ENCODE measurements at places on chromosomes 12 and 14.

DNA sequence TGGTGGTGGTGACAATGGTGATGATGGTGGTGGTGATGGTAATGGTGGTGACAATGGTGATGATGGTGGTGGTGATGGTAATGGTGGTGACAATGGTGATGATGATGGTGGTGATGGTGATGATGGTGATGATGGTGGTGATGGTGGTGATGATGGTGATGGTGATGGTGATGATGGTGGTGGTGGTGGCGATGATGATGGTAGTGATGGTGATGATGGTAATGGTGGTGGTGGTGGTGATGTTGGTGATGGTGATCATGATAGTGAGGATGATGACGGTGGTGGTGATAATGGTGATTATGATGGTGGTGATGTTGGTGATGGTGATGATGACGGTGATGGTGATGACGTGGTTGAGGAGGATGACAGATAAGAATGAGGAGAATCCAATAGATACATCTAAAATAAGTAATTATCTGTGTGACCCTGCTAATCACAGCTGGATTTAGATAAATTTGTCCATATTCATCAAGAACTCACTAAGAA, 170.7 kb upstream of the SFSWAP start:
- no peak for DNase-seq

- DNase-seq: no peak
These were observed 39.6 kb upstream of the YY1 start for GRCh38 chr14:100199240-100199860.

DNA sequence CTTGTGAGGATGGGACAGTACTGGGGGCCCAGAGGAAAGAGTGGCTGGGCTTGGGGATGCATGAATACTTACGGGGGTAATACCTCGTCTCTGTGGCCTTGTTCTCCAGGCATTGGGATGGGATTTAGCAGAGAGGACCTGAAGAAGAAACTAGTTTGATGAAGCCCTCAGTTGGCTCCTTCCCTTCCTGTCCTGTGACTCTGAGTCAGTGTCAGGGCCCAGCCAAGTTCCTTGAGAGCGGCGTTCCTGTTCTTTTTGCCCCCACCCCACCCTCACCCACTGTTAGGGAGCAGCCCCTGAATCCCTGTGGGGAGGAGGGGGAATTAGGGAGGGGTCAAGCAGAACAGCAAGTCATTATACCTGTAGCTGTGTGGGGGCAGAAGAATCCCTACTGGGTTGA, 5.2 kb upstream of the LRP1-AS start:
- no peak for DNase-seq

DNA sequence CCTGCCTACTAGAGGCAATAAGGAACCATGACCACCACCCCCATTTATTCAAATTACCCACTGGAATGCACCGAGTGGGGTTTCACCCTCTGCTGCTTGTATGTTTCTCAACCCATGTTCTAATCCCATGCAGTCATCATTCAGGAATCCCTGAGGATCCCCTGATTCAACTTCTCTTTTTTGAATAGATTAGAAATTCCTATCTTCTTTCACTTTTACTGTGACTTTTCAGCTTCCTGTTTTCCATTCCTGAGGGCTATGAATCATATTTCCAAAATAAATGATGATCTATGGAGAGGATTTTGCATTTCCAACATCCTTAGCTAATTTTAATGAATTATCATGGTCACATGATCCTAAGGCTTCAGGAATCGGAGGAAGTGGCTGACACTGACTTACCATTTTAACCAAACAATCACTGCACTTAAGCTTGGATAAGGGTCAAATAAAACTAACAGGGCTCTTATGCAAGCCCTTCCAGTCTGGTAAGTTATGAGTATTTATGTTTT, 19.4 kb upstream of the P2RX4 start:
- DNase-seq: no peak

GRCh38 chr14:39015360-39015961, 87.6 kb downstream of the SEC23A start:
- DNase-seq: peak; percentile 37

- peak; percentile 68 for DNase-seq
These were observed 55.6 kb downstream of the CLIP1 start for GRCh38 chr12:122366685-122367475.

DNA sequence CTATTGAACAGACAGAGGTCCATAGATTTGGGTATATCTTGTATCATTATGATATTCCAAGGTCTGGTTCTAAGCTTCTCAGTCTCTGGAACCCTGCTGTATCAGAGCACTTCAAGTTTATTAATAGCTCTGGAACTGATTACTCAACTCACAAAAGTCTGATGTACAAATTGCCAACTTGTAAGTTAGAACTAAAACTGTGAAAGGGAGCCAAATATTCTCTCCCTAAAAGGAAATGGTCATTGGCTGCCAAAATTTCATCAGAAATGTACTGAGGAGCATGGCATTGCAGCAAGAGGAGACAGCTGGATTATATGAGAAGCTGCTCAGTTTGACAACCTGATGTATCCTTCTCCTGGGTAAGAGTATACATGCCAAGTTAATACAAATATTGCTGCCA, 828.8 kb upstream of the SEL1L start:
- DNase-seq: no peak

GRCh38 chr12:65306366-65307168, 28.1 kb downstream of the MSRB3 start:
- DNase-seq: peak; percentile 52

DNA sequence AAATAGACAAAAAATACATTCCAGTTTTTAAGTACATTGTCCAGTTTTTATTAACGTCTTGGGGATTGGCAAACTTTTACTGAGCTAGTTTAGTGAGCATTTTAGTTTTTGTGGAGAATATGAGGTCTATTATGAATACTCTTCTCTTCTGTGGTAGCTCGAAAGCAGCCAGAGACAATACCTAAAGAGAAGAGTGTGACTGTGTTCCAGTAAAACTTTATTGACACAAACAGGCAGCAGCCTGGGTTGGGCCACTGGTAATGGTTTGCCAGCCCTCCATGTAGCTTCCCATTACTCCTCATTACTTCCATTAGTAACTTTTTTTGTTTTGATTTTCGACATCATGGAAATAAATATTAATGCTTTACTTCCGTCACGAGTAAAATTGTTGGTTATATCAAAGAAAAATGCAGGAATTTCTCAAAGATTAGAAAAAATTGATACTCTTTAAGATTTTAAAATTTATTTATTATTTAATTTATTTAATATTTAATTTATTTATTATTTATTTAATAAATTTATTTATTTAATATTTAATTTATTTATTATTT, 19.6 kb downstream of the RMST start:
- no peak for DNase-seq

- no peak for DNase-seq
These were observed 96.6 kb upstream of the SLC35F4 start for GRCh38 chr14:57962325-57963035.

- no peak for DNase-seq
These were observed 85.1 kb downstream of the BORCS5 start for GRCh38 chr12:12441843-12442461.

- DNase-seq: peak; percentile 43
These were observed 18.0 kb upstream of the NT5DC3 start for GRCh38 chr12:103858953-103859601.

DNA sequence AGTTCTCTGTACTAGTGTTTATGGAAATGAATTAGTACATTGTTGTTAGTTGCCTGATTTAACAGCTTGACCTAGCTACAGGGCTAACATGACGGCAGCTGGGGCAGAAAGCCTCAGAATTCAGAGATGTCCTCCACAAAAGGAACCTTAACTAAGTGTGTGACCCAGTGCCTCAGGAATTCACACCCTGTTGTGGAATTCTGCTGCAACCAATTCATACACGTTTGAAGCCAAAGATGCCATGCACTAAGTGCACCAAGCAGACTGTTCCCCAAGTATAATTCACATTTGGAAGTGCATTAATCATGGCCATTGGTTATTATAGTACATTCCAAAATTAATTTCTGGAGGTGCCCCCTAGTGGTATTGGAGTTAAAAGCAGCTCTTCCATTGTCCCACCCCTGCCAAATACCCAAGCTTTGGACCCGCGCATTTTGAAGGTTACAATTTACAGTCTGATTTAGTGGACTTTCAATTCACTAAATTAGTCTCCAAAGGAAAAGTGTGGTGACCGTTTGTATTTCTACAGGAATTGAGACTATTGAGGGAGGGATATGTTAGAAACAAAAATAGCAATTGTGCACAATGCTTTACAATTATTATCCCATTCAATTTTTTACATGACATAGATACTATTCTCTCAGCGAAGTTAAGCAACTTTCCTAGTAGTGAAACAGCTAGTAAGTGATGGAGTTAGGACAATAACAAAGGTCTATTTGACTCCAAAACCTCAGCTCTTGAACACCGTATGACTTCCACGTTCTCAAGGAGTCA, 85.9 kb downstream of the PAX9 start:
- DNase-seq: no peak

DNA sequence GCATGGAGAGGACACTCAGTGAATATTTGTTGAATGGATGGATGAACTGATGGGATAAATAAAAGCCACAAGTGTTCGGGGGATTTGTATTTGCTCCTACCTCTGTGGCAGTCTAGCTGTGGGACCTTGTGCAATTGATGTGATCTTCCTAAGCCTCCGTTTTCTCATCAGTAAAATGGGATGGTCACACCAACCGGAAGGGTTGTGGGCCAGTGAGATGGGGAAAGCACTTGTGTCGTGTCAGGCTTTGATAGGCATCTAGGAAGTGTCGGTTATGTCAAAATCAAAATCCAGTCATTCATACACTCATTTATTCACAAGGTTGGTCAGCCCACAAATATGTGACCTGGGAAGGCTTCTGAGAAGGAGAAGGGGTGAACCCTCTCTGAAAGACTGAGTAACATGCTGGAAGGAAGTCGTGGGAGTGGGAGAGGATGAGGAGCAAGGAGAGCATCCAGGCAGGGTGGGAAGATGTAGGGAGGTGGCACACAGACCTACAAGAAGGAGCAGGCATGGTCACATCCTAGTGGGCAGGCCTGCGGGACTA, 7.8 kb upstream of the SERPINA9 start:
- no peak for DNase-seq
